Astrocyte of the hippocampus (primary cell): ENCODE measurements at places on chromosomes 2 and 18.

DNA sequence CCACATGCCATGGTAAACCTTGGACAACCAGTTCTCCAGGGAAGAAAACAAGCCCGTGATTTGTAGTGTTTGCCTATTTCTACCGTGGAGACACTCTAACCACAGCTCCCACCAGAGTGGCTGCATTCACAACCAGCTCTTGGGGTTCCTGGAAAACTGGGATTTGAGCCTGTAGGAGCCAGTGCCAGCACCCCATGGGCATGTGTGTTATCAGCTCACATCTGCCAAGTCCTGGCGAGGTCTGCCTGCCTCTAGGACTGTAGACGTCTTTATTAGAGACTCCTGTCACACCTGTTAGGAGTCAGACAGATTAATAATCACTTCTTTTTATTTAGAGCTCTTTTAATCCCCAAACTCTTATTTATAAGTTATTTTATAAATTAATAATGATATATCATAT, 41.0 kb downstream of the INPP5D start:
- DNase-seq = no peak

DNA sequence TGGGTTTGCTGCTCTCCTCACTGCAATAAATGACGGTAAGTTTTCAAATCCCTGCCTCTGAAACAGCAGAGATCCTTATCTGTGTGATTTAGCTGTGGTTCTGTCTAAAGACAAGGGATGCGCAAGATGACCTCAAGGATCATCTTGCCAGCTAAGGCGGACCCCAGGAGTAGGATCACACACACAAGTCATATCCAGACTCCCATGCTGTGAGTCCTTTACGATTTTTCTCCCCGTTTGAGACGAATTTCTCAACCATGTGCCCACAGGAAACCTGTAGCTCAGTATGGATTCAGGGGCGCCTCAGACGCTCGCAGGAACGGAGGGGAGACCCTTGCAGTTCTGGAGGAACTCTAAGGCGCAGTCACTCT, 11.1 kb upstream of the DCTN1 start:
- DNase-seq = no peak

DNA sequence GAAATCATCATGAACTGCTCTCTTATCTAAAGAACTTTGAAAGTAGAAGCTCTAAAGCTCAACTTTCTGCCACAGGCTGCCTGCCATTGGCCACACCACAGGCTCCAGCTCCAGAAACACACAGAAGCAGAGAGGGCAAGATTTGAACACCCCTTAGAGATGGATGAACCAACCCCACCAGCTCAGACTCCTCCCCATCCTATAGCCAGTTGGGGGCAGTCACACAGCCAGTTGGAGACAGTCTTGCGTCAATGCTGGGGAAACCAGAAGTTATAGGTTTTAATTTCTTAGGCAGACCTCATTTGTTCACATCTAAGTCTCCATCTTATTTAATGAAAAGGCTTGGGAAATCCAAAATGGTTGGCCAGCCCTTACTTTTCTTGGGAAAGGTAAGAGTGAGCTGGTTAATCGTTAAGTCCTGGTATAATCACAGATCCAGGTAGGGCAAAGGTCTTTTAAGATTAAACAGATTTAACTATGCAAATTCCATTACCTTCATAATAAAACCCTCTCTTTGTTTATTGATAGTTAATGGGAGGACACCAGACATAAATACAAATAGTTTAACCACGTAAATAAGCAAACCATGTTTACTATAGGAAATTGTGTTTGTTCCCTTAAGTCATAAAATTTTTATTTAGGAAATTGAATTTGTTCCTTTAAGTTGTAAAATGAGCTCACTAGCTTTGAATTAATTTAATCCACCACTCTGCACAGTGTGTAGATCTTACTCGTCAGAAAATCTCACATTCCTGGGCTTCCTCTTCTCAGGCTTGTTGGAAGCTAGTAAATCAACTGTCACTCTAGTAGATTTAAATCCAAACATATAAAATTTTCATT, 28.0 kb downstream of the MRO start:
- DNase-seq = no peak

- DNase-seq = no peak
These were observed 36.3 kb upstream of the GREB1L start for GRCh38 chr18:21205695-21206094.

DNA sequence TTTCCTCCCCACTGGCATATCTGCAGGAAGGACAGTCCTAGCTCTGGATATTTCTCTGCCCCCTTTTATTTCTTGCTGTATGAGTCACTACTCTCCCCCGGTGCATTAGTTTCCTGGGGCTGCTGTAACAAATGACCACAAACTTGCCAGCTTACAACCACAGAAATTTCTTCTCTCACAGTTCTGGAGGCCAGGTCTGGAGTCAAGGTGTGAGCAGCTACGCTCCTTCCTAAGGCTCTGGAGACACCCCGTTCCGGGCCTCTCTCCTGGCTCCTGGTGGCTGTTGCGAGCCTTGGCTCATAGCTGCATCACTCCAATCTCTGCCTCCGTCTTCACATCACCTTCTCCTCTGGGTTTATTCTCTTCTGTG, 34.1 kb downstream of the PTPRM start:
- DNase-seq = peak; percentile 89

DNA sequence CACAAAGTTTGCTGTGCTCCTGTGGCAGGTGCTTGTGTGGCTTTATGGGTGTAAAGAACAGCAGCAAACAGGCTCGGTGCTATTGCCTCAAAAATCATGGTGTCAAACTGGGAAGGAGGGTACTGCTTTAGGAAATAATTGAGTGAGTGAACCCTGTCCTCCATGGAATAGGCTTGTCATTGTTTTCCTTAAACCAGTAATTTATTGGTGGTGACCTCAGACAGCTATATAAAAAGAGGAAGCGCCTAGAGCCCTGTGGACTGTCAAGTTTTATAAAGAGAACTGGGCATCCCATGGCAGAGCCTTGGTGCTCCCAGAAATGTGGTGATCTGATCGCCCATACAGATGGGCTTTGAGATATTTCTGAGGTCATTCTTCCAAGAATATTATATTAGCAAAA, 4.7 kb upstream of the CXCR4 start:
- DNase-seq = no peak

GRCh38 chr2:231219289-231219688, 20.9 kb downstream of the ARMC9 start:
- DNase-seq = no peak

DNA sequence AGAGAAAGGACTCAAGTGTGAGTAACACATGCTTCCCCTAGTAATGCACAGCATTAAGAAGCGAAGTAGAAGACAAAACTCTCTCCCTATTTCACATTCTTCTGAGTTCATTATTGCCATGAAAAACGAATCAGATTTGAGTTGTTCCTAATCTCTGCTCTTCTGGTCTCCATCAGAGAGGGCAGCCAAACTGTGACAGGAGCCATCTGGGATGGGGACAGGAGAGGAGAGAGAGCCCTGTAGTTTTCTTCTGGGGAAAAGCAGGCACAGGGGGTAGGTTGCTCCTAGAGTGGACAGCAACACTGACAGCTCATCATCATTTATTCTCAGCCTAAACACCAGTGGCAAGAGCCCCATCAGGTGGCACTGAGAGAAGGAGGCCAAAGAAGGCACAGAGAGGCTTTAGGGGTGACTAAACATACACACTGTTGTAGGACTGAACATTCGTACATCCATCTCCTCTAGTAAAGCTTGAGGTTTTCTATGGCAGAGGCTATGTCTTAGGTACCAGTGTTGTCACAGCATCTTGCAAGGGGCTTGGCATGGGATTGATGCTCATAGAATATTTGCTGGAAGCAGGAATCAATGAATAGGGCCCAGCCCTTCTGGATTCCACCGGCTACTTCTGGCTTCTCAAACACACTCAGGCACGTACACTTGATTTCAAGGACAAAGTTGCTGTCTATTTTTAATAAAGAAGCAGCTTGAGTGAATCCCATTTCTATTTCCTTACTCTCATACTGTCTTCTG, 33.1 kb downstream of the SLC8A1 start:
- no peak for DNase-seq

DNA sequence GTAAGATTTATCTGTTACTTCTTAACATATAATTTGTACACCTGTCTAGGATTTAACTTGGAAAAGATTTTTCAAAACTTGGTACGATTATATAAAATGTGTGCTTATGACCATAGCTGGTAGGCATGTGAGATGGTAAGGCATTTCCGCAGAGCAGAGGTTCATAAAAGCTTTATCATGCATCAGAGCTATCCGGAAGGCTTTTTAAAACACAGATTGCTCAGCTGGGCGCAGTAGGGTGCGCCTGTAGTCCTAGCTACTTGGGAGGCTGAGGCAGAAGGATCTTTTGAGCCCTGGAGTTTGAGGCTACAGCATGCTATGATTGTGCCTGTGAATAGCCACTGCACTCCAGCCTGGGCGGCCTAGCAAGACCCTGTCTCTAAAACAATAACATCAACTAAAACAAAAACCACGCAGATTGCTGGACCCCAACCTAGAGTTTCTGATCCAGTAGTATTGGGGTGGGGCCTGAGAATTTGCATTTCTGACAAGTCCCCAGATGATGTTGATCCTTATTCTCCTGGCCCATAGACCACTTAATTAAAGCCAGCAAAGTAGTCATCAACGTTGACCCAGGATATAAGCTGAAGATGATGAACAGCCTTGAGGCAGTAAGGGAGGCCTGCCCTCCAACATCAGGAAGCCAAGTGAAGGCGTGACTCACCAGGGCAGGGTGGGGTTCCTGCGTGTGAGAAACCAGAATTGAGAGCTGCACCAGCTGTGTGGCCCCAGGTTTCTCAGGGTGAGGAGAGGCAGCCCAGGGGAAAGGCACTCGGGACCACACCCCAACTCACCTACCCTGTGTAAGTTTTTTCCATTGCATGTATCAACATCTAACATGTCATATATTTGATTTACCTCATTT, 21.6 kb upstream of the SLC20A1 start:
- DNase-seq = peak; percentile 20

DNA sequence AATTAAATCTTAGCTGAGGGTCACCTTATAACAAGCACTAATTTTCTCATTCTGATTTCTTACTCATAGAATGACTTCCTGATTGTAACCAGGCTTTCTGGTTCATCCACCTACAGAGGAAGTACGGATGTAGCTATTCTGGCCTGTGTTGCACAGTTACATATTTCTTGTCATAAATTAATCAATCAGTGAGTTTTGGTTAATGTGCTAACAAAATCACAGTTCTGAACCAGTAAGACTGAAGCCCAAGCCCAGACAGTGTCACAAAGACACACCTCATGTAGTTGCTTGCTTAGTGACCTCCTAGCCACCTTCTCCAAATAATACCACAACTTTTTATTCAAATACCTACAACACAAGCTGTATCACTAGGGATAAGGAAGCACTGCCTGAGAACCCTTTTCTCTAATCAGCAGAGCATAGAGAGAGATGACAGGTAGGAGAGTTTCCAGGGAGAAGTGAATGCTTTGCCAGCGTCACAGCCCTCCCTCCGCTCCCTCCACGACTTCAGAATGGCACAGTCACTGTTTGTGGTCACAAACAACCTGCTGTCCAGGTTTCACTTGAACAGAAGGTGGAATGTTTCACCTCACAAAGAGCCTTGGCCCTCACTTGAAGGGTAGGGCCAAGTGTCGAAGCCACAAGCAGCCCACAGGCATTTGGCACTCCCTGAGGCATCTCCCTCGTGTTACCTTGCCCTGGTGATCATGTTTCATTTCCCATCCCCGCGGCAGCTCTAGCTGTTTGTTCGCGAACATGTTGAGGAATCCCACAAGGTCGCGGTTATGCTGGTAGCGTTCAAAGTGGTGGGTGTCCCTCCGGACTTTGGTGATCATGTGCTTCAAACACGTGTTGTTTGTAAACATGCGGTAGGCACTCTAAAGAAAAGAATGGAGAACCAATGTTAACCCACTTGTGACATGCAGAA, 120.8 kb upstream of the STK17B start:
- DNase-seq = peak; percentile 95

- DNase-seq = peak; percentile 21
These were observed 129.7 kb upstream of the TNP1 start for GRCh38 chr2:216989340-216990129.

- no peak for DNase-seq
These were observed 153.2 kb upstream of the MYT1L start for GRCh38 chr2:2484301-2484700.

- DNase-seq = no peak
These were observed 101.6 kb upstream of the COL5A2 start for GRCh38 chr2:189281201-189281600.

GRCh38 chr2:69026691-69027459, 13.9 kb downstream of the ANTXR1 start:
- DNase-seq = no peak

DNA sequence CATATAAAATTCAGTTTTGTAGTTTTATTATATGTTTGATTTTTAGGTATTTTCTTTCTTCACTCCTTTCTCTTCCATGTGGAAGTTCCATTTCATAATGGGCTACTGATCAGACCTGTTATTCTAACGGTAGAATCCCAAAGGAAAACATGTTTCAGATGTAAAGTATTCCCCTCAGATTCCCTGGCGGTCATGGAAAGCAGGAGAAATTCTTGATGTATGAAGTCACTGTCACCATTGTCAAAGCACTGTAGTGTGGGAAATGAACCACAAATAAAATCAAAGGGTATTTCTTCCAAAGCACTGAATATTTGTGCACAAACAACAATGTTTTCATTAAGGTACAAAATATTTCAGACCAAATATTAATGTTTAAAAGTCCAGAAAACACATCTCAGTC, 237.3 kb upstream of the KLHL14 start:
- DNase-seq = peak; percentile 83

GRCh38 chr2:225670111-225670974, 270.8 kb downstream of the NYAP2 start:
- peak; percentile 68 for DNase-seq

DNA sequence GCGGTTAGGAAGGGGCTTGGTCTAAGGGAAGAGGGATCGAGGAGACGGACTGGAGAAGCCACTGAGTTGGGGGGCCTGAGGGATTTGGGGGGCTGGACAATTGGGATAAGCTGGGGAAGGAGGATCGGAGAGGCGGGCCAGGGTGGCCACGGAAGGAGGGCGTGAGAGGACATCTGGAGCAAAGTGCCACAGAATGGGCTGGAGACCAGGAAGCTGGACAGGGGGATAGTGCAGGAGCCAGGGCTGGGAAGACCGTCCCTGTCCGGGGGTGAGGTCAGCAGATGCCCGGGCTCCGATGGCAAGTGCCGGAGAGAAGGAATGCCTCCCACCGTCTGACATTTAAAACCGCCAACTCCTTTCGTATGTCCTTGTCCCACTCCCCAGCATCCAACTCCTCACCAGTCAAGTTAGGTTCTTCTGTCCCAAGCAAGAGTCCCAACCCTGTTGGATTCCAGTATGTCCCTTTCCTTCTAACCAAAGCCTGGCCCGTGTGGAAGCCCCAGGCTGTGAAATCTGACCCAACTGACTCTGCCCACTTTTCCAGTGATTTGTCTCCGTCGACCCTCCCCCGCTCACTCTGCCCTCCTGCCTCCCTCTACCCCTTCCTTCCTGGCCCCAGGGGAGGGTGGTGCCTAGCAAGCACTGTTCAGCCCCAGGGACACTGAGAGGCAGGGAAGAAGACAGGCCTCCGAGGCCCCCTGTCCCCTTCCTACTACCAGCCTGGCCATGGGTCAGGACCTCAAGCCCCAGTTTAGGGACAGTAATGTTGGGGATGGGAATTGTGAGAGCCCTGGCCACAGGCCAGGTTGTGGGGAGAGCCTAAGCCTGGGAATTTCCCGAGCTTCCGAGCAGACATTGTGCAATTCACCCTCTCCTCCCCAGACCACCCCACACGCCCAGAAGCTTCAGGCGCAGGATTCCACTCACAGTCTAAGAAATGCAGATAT, 31.5 kb upstream of the TMBIM1 start:
- DNase-seq = peak; percentile 57

- DNase-seq = peak; percentile 15
These were observed 300.4 kb downstream of the ZNF407 start for GRCh38 chr18:74897971-74898657.

- DNase-seq = no peak
These were observed 120.2 kb downstream of the CD8B2 start for GRCh38 chr2:106607371-106607770.

GRCh38 chr2:27016801-27017325, 15.9 kb upstream of the TMEM214 start:
- DNase-seq = peak; percentile 82
